ENCODE measurements at places on chromosomes 1 and 21. TPM values are rescaled to one million over a fixed set of nuclear protein-coding genes. Genes with fewer than 3 reads are reported as not detected.

The FMO5 gene
- 4.7 TPM for polyA plus RNA-seq

The PPP2R5A gene
- polyA plus RNA-seq: 34.2 TPM

The PODN gene
- polyA plus RNA-seq: 8.9 TPM

The SFT2D2 gene
- polyA plus RNA-seq: 14.3 TPM

The ZNF496 gene
- polyA plus RNA-seq: 31.6 TPM

The ZNF683 gene
- polyA plus RNA-seq: 0.14 TPM

The SAMD11 gene
- 28.3 TPM for polyA plus RNA-seq

Measured in spinal cord (tissue), 10 donors.